ENCODE measurements at places on chromosomes 3 and 15. TPM values are rescaled to one million over a fixed set of nuclear protein-coding genes. Genes with fewer than 3 reads are reported as not detected.

DNA sequence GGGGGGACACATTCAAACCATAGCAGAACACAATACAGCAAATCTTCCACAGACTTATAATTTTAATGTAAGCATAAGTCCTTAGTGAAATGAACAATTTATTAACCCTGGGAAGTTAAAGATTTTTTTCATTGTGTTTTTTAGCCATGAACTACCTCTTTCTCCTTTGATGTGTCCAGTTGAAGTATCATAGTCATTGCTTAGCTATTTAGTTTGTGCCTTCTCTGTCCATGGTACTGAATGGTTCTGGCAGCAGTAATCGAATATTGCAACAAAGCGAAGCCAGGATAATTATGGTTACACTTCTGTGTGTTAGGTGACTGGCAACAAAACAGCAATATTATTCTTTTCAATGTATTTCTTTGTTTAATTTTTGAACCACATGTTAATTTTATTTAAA, 403.0 kb upstream of the ONECUT1 start:
- no peak for DNase-seq

DNA sequence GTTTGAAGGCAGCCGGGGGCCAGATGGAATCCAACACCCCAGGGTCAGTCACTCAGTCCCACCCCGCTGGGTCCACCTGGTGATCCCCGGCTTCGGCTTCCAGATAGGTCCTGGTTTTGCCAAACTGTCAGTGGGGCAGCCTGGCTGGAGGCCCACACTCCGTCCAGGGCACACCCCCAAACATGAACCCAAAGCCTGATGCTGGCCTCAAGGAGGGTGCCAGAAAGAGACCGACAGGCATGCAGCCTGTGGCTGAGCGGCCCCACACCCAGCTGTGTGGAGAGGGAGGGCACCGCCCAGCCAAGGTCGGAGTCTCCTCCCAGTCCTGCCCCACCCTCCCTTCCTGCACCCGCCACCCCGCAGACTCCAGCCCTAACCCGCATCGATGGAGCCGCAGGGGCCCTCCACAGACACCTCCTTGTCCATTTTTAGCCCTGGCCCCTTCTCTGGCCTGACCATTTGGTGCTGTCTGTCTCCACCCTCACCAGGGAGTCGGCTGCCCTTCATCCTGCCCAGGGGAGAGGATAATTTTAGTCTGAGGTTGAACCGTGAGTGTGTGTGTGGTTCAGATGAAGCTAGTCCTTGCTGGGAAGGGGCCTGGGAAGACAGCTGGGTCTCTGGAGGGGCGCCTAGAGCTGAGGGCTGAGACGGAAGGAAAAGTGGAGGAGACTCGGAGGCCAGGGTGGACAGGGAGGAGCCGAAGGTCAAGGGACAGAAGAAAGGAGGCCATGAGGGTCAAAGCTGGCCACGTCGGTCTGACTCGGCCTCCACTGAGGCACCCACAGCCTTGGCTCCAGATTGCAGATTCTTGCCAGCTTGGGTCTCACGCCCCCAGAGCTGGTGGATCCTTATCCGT, 23.1 kb downstream of the TNK2 start:
- DNase-seq = no peak

Gene GRM7
- not detected for total RNA-seq

Gene CCDC174
- total RNA-seq = 3.0 TPM

Gene HIGD2B
- not detected for total RNA-seq

- no peak for DNase-seq
Observed at GRCh38 chr3:125645616-125646015, 50.3 kb upstream of the OSBPL11 start.

Gene CPLX3
- total RNA-seq = not detected

DNA sequence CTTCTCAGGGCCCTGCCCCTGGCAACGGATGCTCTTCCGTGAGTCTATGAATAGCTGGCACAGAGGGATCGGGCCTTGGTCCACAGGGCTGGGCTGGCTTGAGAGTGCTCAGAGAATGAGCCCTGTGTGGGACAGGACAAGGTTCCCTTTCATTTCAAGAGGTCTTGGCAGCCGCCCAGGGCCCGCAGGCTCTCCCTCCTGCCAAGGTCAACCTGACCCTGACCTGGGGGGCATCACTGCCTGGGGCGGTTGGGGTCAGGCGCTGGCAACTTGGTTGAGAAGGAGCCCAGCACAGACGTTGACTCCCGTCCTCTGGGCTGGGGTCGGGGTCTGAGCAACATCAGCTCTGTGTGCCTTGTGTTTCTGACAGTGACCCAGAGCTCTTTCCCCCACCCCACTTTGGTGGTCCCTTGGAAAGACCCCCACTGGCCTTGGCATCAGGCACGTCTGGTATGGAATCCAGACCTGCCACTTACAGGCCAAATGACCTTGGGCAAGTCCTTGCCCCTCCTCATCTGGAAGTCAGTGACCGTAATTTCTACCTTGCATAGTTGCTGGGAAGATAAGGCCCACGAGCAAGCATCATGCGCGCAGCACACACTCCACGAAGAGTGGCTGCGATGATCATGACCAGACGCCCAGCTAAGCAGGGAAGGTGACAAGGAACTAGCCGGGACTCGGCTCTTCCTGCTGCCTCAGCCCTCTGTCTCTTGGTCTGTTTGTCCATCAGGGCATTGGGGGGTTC, 36.4 kb downstream of the EPHB3 start:
- DNase-seq = no peak

DNA sequence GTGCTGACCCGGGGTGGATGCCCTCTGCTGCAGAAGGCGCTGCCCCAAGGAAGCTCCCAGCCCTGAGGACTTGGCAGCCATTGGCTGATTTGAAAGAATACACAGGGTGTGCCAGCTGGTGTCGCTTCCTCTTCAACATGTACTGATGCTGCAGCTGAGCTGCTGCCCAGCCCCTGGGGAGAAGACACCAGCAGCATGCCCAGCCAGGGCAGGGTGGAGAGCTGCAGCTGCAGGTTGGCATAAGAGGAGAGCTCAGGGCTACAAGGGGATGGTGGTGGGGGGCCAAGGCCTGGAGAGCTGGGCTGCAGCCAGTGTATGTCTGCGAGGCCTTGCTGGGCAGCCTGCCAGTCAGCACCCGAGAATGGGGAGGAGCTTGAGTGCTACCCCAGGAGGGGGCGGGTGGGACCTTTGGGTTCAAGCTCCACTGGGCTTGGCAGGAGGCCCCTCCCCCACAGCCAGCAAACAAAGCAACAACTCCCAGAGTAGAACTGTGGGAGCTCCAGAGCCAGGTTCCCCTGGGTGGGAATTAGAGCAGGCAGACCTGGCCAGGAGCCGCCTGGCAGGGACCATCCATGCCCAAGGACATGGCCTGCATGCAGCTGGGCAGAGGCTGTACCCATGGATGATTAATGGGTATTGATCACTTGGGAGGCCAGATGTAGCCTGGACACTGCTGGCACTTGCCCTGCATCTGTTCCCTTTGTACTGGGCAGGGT, 9.2 kb upstream of the SEMA4B start:
- DNase-seq = peak; percentile 97

DNA sequence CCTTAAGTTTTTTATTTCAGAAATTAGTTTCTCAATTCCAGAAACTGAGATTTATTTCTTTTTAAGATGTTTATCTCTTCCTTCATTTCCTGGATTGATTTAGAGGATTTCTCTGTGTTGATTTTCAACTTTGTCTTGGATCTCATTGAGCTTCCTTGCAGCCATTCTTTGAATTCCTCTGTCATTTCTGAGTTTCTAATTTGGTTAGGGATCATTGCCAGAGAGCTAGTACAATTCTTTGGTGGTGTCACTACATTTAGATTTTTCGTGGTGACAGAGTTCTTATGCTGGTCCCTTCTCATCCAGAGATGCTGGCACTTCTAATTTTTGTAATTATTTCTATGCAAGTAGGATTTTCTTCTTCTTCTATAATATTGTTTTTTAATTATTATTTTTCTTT, 691.1 kb upstream of the NAALADL2 start:
- DNase-seq = no peak

DNA sequence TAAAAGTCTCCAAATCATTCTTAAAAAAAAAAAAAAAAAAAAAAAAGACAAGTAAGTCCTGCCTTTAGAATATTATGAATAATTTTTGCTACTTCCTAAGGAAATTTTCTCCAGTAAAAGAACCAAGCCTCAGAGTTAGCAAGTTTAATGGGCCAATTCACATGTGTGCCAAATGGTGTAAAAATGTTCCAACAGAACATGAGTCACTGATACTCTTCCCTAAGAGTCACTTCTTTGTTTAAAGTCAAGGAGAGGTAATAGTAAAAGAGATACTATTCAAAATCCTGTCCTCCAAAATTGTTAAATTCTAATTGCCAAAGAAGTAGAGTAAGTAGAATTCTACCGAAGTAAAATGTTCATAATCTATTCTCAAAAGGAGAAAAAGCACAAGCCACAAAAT, 17.7 kb upstream of the CPA3 start:
- no peak for DNase-seq

GRCh38 chr15:66043264-66043663, 174.0 kb downstream of the RAB11A start:
- no peak for DNase-seq

GRCh38 chr3:50714946-50715345, 40.2 kb downstream of the DOCK3 start:
- no peak for DNase-seq

- DNase-seq = no peak
Observed at GRCh38 chr15:74390647-74391288, 23.3 kb upstream of the CYP11A1 start.

DNA sequence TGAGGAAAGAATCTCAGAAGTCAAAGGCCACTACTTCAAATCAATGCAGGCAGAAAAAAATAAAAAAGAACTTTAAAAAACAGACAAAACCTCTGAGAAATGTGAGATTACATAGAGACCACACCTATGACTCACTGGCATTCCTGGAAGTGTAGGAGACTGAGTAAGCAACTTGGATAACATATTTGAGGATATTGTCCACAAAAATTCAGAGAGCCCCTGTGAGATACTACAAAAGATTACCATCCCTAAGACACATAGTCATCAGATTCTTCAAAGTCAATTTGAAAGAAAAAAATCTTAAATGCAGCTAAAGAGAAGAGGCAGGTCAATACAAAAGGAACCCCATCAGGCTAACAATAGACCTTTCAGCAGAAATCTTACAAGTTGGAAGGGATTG, 887.3 kb downstream of the NTRK3 start:
- DNase-seq = peak; percentile 36

DNA sequence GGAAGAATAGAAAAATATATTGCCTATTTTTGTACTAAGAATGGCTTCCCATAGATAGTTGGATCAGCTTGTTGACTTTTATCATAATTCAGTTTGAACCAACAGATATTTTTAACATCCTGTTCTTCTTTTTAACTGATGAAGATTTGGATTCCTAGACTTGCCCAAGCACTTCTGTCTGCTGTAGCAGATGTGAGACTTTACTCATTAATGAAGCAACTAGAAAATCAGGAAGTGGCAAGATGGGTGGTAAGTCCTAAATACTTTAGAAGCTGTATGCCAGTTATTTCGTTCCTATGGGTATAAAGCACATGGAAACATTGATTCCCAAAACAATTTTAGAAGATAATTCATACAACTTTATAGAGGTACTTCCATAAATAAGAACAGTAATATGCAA, 8.4 kb downstream of the PIGB start:
- DNase-seq = no peak

- no peak for DNase-seq
Observed at GRCh38 chr3:57604971-57605370, 7.8 kb upstream of the ARF4 start.

DNA sequence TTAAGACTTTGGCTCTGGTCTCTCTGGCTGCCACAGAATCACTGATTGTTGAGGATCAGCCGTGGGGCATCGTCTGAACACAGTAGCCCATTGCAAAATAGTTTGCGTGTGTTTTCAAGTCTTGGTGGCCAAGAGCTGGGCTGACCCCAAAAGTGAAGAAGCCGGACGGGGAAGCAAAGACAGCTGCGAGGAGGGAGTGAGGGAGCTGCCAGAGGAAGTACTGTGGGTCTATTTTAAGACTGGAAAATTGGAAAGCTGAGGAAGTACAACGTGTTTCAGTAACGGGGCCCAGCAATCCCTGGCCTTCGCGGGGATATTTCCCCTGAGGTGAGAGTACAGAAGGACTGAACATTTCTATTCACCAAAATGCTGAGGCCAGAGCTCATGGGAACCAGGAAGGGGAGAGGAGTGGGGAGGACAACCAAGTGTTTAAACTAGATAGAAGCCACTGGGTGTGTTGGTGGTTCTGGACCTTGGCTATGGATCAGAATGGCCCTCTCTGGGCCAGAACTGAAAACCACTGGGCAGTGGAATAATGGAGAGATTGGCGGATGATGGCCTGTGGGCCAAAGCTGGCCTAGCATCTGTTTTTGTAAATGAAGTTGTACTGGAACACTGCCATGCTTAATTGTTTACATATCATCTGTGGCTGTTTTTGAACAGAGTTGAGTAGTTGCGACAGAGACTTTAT, 34.1 kb upstream of the LIMD1 start:
- no peak for DNase-seq

DNA sequence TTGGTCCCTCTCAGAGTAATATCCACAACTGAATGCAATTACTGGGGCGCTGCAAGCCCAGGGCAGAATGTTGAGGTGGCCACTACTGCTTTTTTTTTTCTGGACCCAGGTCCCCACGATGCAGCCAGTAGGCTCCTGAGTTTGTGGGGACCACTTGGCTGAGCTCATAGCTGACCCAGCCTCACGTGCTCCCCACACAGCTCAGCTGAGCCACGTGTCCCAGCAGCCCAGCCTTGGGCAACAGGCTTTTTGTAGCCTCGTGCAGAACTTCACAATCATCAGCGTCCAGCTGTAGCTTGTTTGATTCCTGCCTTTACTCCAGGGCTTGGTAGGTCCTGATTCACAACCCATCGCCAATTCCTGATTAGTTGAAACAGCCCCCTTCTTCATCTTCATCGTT, 117.3 kb downstream of the ETFA start:
- DNase-seq = no peak

Gene SLC28A2
- total RNA-seq = not detected

DNA sequence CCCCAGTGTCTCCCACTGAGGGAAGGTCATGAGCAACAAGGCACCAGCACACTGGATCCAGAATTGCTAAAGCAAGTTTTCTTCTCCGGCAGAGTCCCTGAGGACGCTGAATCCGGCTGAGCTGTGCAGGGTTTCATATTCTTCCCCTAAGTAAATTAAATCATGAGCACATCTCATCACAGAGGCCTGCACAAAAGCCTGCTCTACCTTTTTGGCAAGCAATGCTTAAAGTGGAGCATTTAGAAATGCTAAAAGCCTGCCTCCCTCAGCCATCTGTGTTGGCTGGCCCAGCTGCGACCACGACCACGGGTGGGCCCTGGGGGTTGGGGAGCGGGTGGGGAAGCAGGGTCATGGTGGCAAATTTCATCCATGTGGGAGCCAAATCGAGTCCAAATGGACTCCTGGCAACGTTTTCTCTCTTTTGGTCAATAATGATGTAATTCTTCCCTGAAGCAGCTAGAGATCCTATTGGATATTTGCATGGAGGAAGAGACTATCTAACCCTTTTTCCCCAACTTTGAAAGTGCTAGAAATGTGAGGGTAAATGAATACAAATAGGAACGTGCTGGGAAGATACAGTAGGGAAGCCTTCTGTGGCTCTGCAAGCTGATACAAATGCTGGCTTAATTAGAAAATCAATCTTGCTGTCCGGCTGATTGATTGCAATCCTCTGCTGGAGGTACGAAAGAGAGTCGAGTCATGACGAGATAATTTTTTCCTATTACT, 532.8 kb upstream of the TBL1XR1 start:
- no peak for DNase-seq

GRCh38 chr15:95324656-95325055, 1005.8 kb upstream of the NR2F2 start:
- no peak for DNase-seq

GRCh38 chr3:4720316-4721075, 227.3 kb downstream of the ITPR1 start:
- peak; percentile 48 for DNase-seq

- DNase-seq = no peak
Observed at GRCh38 chr3:65914032-65914739, 124.5 kb downstream of the MAGI1 start.

Measured in MG63 (cell line).